ENCODE measurements at places on chromosomes 1 and 21.

- peak; percentile 28 for DNase-seq
These were observed 57.8 kb downstream of the SLC35D1 start for GRCh38 chr1:66996018-66996682.

DNA sequence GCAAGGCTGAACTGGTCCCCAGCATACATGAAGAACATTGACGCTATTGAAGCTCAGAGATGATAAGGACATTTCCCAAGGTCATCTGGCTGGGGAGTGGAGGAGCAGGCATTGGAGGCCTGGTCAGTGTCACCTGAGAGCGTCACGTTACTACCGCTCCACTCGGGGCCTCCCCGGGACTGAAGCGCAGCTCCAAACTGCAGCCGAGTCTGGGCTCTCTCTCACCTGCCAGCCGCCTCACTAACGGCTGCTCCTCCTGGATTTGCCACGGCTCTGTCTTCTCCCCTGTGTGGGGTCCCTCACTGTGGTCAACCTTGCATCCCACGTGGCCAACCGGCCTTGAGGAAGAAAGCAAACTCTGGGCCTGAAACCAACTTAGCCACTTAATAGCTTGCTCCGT, 111.3 kb downstream of the ADSS2 start:
- no peak for DNase-seq

- no peak for DNase-seq
These were observed 12.2 kb upstream of the SLC44A3 start for GRCh38 chr1:94807742-94808491.

DNA sequence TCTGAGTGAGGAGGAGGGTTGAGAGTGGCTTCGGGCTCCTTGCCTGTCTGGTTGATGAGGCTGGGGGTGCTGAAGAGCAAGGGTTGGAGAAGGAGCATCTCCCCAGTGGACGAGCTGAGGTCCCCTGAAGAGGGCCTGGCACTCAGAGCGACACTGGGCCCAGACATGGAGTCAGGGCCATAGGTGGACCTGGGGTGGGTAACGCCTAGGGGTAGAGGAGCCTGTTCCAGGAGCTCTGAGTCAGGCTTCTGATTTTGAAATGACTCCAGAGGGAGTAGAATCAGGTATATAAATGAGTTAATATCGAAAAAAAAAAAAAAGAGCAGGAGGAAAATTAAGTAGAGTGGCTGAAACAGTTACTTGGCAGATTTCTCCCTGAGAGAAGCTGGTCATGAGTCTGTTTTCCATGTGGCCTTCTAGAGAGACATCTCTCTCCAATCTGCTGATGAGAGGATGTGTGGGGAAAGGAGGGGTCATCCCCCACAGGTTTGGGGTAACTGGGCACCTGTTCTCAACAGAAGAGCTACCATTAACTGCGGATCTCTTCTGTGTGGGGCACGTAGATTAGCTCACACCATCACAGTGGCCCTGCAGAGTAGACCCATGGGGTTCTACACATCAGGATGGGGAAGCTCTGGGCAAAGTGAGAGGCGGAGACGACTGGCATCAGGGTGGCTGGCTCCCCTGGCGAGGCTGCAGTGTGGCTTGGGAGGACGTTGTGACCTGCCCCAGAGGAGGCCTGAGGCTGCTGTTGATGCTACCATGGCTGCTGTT, 115.5 kb downstream of the DHRS3 start:
- DNase-seq: no peak

DNA sequence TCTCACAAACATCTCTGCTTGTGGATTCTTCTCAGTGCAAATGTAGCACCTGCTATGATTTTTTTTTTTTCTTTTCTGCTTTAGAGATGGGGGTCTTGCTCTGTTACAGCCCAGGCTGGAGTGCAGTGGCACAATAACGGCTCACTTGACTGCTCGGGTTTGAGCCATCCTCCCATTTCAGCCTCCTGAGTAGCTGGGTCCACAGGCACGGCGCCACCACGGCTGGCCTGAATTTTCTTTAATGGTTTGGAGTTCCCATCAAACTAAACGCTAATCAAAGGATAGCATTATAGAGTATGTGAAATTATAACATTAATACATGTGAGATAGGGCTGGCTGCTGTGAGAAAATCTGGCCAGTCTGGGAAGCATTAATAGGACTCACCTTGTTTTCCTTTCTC, 7.2 kb upstream of the PTGER3 start:
- no peak for DNase-seq

DNA sequence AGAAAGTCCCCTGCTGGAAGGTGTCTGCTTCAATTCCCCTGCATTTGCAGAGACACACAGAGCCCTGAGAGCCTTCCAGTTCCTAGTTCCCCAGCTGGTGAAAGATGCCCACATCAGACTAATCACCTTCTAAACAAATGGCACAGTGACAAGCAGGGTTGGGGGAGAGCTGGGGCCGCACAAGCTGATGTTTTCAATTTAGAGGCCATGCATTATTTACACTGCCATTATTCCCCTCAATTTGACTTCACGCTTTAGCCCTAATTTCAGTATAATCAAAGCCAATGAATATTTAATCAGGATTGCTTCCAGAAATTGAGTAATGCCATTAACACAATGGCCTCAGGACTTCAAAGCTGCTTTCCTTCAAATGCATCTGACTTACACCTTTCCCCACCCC, 81.5 kb downstream of the BEND5 start:
- no peak for DNase-seq
